CD4-positive, alpha-beta T cell treated with Interleukin-17A for 4 hours (primary cell): ENCODE measurements at places on chromosomes 13 and 19.

DNA sequence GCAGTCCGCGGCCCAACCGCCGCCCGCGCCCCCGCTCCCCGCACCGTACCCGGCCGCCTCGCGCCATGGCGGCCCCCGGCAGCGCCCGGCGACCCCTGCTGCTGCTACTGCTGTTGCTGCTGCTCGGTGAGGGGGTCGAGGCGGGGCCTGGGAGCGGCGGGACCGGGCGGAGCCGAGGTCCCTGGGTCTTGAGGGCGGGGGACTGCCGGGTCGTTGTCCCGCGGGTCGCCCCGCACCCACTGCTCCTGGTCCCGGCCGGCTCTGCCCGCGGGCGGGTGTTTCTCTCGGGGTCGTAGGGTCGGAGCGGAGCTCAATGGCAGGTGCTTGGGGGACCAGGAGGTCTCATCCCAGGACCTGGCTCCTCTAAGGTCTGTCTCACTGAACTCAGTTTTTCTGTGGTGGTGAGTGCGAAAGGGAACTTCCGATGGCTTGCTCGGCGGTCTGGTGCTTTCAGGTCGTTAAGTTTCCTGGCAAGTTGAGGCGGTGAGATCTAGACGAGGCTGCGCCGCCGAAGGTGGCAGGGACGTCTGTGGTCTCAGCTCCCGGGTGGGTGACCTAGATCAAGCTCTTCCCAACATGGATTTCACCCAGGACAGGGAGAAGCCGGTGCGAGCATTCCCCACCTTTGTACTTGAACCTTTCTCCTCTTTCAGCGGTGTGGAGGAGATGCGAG is 467 bp downstream of the LAMP1 start:
- peak; percentile 43 for DNase-seq

DNA sequence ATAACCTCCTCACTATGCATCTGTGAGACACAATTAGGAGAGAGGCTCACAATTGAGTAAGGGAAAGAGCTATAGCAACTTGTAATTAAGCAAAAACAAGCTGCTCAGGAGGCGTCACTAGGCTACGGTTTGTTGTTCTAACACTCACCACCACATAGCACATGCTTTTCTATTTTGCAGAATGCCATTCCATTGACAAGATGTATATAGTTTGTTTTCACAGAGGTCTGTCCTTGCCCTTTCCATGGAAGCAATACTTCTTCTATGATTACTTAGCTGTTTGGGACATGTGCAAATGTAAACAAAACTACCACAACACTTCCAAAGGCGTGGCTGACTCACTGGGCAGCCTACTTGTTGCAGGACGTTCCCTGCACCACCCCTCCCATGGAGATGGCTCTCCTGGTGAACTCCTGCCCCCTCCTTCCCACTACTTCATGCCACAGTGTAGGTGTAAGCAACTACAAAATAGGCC is 33.9 kb upstream of the FAM216B start:
- no peak for DNase-seq

DNA sequence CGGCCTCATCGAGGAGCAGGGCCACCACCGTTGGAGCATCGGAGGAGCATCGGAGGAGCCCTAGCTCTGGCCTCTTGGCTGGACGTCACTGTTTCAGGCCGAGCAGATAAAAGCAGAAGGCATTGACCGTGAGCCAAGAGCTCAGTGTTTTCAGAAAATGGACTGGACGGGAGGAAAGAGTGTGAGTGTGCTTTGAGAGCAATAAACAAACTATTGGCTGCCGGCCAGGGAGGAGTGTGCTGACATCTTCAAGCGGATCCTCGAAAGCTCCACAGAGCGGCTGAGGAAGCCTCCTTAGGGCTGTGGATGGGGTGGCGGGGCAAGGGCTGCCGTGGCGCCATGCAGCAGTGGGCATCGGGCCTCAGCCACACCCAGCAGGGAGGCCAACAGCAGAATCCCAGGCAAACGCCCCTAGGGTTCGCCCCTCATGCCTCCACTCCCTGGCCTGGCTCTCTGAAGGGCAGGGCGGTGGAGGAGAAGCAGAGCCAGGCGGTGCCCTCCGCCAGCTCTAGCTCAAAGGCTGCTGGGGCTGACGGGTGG is 41.8 kb downstream of the IRS2 start:
- DNase-seq = no peak

GRCh38 chr13:20953245-20953931 is 50.8 kb upstream of the XPO4 start:
- DNase-seq = no peak

GRCh38 chr19:33420821-33421220 is 47.3 kb downstream of the CEBPG start:
- no peak for DNase-seq

GRCh38 chr13:72884101-72884500 is 102.2 kb downstream of the PIBF1 start:
- no peak for DNase-seq

DNA sequence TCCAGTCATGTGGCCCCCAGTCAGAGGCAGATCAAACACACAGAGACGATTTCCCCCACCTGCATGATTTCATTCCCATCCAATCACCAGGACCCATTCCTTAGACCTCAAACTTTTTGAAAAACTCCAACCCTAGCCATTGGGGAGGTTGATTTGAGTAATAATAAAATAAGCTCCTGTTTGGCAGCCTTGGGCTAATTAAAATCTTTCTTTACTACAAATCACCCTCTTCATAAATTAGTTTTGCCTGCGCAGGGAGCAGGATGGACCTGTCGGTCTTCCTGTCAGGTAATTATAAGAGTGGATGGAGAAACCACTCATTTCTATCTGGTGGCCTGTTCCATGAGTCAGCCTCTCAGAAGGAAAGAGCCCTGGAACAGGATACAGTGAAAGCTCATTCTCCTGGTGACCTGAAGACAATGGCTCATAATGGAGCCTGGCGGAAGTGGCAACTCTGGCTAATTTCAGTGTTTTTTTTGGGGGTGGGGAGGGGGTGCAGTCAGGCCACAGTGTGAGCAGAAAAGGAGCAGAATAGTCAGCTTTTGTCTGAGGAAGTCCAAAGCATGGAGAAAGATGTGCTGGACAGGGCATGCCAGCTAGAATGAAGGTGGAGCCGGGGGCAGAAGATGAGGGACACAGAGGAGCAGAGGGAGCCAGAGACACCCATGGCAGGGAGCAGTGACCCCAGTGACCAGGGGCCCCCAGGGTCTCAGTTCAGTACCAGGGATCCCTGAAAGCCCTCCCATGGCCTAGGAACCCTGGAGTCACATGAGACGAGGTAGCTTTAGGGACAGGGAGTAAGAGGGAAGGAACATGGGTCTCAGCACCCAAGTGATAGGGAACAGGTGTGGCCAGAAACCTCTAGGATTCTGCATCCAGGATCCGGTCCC is 31.8 kb upstream of the PSG9 start:
- no peak for DNase-seq

- DNase-seq = peak; percentile 78
Observed at GRCh38 chr19:35868172-35868822, at the start of gene APLP1. Gene APLP1 (plus strand): TSS chr19:35868574. CDS start chr19:35868637, 63 bp downstream.

DNA sequence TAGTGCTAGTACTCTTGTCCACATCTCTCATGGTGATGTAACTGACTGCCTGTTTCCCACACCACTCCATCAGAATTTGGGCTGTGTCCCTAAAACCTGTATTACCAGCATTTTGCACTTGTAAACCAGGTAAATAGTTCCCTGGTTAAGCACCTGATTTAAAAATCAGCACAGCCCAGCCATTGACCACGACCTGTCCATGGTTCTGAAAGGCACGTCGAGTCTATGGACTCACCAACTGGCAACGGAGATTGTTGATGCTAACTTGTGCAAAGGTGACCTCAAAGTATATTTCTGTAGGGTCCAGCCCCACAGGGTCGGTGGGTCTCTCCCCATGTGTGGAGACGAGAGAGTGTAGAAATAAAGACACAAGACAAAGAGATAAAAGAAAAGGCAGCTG is 46.7 kb upstream of the ZNF835 start:
- DNase-seq = no peak

- DNase-seq = no peak
Observed at GRCh38 chr13:62524061-62524460, 1108.4 kb upstream of the PCDH20 start.

GRCh38 chr13:27662738-27663470 is 41.2 kb downstream of the POLR1D start:
- no peak for DNase-seq

- no peak for DNase-seq
Observed at GRCh38 chr19:441213-441836, 19.5 kb downstream of the SHC2 start.

DNA sequence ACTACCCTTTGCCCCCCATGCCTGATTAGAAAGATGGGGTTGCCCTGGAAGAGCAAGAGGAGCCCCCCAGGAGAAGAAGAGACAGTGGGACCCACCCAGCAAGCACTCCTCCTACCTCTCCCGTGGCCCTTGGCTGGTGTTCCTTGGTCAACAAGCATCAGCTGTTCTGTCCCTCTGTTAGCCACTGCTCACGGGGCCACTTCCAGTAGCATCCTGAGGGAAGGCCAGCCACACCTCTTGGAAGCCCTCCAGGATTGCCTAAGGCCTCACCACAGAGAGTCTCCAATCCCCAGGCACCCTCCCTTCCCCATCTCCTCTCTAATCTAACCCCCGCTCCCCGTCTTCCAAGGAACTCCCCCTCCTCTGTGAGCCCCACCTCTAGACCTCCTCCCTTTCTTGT is 15.1 kb upstream of the DPP9 start:
- DNase-seq = no peak

DNA sequence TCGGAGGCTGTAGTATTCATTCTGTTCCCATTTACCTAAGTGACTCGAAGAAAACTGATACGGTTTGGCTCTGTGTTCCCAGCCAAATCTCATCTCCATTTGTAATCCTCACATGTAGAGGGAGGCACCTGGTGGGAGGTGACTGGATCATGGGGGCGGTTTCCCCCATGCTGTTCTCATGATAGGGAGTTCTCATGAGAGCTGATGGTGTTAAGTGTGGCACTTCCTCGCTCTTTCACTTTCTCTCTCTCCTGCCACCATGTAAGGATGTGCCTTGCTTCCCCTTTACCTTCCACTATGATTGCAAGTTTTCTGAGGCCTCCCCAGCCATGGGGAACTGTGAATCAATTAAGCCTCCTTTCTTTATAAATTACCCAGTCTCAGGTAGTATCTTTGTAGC is 23.5 kb downstream of the SLAIN1 start:
- DNase-seq = no peak

DNA sequence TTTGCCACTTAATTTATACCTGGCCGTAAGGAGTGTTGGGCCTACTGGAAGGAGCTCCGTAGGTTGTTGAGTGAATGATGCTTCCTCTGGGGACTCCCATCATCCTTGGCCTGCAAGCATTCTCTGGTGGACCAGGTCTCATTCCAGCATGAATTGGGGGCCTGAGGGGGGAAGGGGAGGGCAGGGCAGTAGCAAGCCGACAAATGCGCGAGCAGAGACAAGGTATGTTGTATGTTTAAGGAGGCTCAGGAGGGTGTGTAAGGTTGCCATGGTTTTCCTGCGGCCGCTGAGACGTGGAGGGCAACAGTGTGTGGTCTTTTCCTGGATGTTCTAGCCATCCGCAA is 749 bp downstream of the ZNF264 start:
- DNase-seq = no peak

DNA sequence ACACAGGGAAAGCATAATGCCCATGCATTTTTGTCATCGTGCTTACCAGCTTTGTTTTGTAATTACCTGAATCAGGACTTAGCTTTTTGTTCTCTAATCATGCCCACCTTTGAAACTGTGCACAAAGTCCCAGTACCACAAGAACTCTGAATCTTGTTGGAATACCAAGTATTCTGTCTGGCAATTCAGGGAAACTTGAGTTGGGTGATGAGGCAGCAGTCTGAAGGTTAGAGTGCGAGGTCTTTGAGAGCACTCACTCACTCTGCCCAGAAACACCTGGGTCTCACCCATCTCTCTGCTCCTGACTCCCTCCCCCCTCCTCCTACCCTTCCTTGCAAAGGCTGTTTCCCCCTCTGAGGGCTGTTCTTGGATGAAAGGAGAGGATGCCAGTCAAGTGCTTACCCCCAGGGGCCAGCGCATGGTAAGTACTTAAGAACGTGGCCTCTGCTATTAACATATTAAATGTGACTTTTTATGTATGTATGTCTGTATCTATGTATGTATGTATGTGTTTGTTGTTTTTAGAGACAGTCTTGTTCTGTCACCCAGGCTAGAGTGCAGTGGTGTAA is 22.4 kb downstream of the SIPA1L3 start:
- no peak for DNase-seq

GRCh38 chr13:20442375-20442774 is 83.3 kb downstream of the CRYL1 start:
- no peak for DNase-seq

GRCh38 chr19:49758292-49758691 is 4.8 kb downstream of the TSKS start:
- DNase-seq = no peak

DNA sequence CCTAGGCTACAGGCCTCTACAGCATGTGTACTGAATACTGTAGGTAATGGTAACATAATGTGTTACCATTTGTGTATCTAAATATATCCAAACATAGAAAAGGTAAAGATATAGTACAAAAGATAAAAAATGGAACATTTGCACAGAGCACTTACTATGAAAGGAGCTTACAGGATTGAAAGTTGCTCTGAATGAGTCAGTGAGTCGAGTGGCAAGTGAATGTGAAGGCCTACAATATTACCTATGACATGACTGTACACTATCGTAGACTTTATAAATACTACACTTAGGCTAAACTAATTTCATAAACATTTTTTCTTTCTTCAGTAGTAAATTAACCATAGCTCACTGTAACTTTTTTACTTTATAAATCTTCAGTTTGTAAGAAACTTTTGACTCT is 35.1 kb downstream of the LPAR6 start:
- DNase-seq = no peak

DNA sequence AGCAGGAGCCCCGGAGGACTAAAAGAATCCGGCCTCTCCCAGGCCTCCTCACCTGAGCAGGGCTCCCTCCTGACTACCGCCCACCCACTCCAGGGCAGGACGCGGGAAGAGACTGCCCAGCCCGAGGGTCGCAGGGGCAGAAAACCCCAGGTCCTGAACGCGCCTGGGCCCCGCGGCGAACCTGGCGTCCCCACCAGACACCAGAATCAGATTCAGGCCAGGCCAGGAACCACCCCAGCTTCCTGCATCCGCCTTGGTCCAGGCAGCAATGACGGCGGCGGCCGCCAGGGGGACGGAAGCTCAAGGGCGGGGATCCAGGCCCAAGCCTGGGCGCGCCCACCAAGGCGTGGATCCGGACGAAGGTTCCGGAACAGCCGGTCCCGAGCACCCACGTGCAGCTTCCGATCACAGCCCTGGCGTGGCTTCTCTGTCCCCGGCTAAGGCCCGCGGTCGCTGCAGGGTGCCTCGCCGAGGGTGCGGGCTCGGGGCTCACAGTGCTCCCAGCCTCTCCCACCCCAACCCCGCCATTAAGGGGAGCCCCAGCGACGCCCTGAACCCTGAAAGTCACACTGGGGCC is 3.6 kb downstream of the LGALS7 start:
- peak; percentile 94 for DNase-seq

DNA sequence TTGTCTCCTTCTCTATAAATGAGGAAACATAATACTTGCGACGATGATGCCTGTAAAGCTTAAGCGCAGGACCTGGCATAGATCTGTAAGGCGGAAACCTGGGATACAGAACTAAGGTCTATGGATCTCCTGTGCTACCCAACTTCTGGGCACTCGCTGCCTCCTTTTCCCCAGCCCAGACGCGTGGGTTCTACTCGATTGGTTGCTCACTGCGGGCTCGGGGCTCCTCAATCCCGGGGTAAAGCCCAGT is 615 bp upstream of the PSMC4 start:
- DNase-seq = no peak
